ENCODE measurements at places on chromosomes 5 and 9.

GRCh38 chr5:73358366-73358765 lies 90.2 kb downstream of the FOXD1 start:
- no peak for DNase-seq

DNA sequence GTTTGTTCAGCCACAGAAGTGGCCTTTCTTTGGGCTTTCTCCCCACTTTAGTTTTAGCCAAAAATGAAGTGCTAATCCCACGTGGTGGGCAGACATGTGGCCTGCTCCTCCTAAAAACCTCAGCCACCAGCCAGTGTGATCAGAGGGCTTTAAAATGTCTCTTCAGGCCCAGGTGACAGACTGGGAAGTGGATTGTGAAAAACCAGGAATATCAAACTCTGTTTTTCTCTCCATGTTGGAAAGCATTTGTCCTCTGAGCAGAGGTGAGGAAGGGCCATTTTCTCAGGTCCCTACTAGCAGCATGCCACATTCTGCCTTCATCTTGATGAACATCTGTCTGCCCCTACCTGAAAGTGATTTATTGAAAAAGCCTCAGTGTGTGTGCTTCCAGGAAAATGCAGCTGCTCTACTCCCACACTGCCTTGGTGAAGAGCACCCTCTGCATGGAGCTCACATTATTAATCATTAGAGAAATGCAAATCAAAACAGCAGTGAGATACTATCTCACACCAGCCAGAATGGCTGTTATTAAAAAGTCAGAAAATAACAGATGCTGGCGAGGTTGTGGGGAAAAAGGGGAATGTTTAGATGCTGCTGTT lies 181.2 kb upstream of the DMAC1 start:
- DNase-seq, result no peak

- no peak for DNase-seq
Observed at GRCh38 chr9:1332156-1332555, 282.0 kb downstream of the DMRT2 start.

GRCh38 chr5:172706796-172707195 lies 64.2 kb downstream of the DUSP1 start:
- no peak for DNase-seq

- peak; percentile 97 for DNase-seq
Observed at GRCh38 chr9:129816501-129817435, 7.2 kb downstream of the TOR1A start.

DNA sequence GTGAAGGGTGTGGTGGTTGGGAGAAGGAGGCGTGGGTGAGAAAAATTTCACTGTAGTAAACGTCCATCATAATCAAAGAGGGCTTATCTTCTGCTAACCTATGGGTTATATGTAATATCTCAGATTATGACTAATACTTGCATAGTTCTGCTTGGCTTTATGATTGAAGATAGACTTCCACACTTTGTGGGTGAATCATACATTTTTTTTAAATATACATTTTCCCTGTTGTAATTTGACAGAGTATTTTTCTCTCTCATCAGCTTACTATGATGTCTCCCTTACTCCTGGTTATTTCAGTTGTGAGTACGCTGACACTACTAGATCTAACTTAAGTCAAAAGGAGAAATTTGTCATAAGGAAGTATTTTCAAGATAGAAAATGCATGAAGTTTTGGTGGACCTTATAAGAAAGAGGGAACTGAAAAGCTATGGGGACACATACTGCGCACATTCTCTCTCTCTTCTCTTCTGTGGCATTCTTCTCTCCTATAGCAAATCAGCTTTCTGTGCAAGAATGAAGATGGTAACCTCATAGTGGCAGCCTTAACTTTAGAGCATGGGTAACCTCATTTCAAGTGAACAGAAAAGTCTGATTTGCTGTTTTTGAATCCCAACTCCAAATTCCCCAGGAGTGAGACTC lies 4.9 kb upstream of the JAK2 start:
- no peak for DNase-seq

GRCh38 chr5:93829346-93829745 lies 87.9 kb upstream of the POU5F2 start:
- DNase-seq, result no peak

- DNase-seq, result peak; percentile 3
Observed at GRCh38 chr9:81427870-81428269, 261.5 kb downstream of the TLE1 start.

GRCh38 chr5:64666078-64666477 lies 24.2 kb upstream of the SHISAL2B start:
- DNase-seq, result no peak

DNA sequence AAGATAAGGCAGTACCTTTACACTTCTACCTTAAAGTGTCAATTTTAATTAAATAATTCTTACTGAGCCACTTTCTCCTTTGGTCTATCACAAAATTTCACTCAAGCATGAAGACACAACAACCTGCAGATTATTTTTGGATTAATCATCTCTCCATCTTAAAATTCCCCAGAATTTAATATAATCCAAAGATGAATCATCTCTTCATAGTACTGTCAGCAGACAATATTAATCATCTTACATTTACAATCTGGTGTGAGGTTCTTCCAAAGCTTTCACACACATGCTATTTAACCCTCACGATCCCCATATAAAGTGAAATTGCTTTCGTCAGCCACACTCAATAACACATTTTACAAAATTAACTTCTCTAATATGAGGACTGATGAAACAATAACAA lies 43.0 kb downstream of the LHFPL2 start:
- no peak for DNase-seq

- no peak for DNase-seq
Observed at GRCh38 chr5:157213527-157214243, 33.0 kb downstream of the ITK start.

- no peak for DNase-seq
Observed at GRCh38 chr9:97980918-97981845, 2.0 kb upstream of the ANP32B start.

GRCh38 chr5:154221371-154221896 lies 30.9 kb downstream of the GALNT10 start:
- peak; percentile 28 for DNase-seq
